ENCODE measurements at places on chromosomes 1 and 21.

DNA sequence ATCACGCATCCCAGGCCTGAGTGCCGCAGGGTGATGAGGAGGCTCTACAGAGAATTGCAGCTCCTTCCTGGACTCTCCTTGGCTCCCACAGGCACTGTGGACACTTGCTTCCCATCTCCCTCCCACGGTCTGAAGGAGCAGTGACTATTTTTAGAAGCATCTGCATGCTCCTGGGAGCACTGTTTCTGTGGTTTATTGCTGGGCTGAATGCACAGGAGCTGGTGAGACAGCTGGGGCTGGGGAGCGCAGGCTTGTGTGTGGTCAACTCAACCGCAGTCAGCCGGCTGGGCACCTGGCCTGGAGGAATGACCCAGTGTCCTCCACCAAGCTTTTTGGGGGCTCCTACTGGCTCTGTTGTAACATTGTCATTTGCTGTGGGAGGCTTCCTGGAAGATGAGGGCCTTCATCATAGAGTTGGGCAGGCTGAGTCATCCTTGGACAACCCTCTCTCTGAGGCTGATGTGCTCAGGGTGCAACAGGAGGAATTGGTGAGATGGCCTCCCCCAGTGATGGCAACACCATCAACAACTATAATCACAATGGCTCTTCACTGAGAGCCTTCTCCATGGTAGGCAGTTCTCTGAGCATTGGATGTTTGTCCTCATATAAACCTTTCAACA, 1.7 kb downstream of the NFASC start:
- DNase-seq: no peak

DNA sequence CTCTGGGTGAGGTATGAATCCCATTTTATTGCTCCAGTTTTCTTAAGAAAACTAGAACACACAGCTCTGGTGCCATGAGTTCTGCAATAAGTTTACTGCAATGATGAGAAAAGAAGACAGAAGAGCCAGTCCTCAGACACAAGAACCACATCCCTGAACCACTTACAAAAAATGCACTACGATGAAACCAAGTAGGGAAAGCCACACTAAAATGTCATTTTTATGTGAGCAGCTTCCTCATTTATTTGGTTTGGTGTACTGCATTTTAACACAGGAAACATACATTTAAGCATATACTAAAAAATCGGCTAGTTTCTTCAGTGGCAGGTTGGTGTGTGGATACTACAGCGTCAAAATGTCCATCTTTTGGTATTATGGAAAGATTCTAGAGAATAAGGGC, 95.9 kb downstream of the PTPN14 start:
- no peak for DNase-seq

GRCh38 chr1:1665815-1666251, 7.0 kb upstream of the CDK11B start:
- DNase-seq: peak; percentile 25

- DNase-seq: no peak
Measured at GRCh38 chr1:109047339-109047738, 5.4 kb upstream of the WDR47 start.

- DNase-seq: peak; percentile 49
Measured at GRCh38 chr1:77282187-77282865, 507 bp downstream of the AK5 start.

DNA sequence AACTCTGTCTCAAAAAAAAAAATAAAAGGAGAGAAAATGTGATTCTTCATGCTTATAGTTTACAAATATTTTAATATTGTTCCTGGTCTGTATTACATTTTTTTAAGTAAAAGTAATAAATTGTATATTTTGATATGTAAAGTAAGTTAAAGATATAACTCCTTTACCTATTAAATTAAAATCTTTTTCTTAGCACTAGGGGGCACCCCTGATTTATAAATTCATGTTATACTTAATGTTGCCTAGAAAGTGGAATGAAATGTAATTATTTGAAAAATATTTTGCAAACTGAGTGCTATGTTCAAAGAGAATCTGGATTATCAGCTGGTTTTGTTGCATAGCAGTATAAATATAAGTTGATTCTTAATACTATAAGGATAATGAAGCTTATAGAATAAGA, 49.2 kb downstream of the RALGPS2 start:
- no peak for DNase-seq

GRCh38 chr1:44536357-44537209, 131.5 kb downstream of the RNF220 start:
- DNase-seq: no peak

DNA sequence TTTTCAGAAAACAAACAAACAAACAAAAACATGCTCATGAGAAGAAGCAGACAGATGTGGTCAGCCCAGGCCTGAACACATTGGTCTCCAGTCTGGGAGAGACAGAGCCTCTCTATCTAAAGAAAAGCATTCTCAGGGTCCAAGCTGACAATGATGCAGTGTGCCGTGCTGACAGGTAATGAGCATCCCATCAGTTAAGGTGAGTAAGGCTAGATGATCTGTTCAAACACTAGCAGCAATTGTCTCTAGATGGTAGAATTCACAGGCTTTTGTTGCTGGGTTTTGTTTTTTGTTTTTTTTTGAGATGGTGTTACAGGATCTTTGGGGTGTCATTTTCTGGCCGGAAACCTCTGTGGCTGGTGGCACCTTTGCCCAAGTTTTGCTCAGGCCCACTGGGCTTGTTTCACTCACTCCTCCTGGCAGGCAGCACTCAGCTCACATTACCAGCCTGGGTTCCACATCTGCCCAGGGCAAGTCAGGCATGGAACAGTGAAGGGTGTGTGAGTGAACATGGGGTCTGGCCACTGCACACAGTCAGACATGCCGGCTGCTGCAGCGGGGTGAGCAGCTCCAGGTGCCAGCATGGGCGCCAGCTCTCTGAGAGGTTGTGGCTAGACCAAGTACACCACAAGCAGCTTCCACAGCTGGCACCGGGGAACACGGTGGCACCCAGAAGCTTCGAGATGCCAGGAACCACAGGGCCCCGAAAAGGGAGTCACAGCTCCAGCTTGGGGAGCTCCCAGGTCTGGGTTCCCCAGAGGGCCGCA, 2.5 kb upstream of the C1QA start:
- DNase-seq: no peak

GRCh38 chr1:171212607-171213351, 27.7 kb downstream of the FMO2 start:
- DNase-seq: no peak

GRCh38 chr1:97812076-97812475, 108.8 kb downstream of the DPYD start:
- DNase-seq: no peak

DNA sequence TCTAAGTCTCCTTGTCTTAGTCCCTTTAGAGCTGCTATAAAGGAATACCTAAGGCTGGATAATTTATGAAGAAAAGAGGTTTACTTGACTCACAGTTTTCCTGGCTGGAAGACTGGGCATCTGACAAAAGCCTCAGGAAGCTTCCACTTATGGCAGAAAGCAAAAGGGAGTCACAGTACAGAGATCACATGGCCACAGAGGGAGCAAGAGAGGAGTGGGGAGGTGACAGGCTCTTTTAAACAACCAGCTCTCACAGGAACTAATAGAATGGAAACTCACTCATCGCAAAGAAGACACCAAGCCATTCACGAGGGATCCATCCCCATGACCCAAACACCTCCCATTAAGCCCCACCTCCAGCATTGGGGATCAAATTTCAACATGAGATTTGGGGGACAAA, 68.8 kb downstream of the DDAH1 start:
- no peak for DNase-seq

DNA sequence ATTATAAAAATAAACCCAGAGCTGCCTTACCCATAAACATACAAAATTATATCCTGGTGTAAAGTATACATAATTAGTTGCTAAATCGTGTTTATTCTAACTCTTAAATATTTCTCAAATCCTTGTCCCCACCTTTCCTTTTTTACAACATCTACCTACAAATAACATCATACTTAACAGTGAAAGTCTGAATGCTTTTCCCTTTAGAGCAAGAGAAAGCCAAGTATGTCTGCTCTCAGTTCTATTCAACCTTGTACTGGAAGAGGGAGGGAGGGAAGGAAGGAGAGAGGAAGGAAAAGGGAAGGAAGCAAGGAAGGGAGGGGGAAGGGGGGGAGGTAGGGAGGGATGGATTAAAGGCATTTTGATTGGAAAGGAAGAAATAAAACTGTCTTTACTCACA, 14.6 kb downstream of the DOCK7 start:
- no peak for DNase-seq
